ENCODE measurements at places on chromosomes 5 and 9.

DNA sequence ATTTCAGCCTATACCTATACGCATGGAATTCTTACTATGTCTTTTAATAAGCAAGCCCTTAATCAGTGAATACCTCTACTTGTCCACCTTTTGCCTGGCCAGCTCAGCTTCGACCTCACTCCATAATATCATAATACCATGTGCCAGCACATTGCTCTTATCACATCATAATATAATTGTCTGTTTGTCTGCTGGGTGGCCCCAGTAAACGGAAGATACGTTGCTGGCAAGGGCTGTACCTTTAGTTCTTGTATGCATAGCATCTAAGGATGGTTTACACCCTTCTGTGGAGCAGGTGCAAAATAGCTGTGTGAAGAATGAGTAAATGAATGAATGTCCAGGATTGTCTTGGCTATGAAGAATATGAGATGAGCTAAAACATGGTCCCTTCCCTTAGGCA lies 29.9 kb downstream of the SV2C start:
- no peak for DNase-seq

DNA sequence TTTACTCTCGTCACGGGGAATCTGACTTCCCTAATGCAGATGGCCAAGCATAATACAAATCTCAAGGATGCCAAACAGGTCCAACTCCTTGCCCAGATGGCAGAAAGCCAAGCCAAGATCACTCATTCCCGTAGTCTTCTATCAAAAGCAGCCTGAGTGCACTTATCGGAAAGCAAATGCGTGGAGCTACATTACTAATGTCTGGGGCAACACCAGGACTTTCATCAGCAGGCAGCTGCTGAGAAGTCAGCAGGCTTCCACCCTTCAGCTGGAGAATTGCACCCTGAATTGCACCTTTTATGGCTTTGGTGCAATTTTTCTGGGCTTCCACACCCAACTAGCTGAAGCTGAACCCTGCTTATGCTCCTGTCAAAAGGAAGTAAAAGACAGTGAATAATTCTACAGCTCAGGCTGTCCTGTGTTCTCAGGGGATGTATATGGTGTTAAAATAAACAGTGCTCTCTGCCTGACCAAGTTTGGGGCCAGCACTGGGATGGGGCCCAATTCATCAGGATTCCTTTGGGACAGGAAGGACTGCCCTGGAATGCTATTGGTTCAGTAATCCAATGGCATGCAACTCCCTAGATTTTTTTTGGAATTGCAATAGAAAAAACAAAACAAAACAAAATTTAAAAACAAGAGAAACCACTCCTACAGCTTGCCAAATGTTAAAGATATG lies 92.6 kb downstream of the DPYSL3 start:
- DNase-seq = no peak

DNA sequence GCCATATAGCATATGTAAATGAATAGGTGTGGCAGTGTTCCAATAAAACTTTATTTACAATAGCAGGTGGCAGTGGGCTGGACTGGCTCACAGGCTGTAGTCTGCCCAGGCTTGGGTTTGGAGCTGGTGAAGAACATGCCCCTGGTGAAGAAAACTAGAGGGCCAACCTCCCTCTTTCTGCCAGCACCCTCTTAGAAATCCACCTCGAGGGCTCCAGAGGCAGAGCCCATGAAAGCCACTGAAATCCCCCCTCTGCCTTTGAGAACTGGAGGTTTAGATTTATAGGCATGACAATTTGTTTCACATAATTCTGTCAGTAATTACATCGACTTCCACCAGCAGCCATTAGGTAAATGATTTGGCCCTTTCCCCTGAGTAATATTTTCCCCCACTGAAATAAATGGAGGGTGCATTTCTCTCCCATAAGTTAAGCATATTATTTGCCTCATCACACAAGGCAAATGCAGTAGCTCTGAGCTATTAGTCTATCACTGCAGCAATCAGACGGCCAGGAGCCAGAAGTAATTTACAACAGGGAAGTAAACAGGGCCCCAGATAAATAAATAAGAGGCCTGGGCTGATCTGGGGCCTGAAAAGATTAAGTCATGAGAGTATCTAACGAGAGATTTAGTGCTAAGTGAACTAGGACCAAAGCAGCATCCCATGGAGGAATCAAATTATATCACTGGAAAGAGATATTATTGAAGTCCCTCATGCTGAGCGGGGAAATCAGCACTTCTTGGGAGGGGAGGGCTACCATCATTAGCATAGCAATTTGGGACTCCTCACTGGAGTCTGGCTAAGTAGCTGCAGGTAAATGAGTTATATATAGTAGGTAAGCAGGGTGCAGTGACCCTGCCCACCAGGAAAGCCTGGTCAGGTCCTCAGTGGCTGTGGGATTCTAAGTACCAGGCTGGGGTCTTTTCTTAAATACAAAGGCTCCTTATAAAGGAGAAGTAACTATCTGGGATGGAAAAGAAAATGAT lies 123.9 kb downstream of the SLIT3 start:
- DNase-seq = no peak

DNA sequence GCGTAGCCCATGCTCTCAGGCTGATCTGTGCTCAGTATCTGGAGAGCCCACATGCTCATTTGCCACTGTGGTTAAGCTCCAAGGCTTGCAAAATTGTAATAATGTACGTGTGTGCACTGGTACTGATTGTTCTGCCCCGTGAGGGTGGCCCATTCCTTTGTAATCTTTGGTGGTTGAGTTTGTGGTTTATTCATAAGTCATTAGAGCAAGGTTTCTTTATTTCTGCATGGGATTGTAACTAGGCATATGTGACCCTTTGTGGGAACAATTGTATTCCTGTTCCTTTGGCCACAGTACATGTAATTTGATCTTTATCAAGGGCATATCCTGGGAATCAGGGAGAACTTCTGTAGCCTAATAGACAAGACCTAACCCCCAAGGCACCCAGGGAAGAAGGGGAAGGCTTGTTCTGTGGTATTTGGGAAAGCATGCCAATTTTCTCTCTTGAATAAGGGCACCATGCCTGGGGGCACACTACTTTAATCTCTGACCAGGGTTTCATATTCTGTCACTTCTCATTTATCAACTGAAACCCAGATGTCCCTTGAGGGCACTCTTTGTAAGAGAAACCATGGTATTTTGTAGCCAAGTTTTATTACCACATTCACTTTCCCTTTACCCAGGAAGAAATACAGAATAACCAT lies 74.6 kb downstream of the NPR3 start:
- peak; percentile 82 for DNase-seq

DNA sequence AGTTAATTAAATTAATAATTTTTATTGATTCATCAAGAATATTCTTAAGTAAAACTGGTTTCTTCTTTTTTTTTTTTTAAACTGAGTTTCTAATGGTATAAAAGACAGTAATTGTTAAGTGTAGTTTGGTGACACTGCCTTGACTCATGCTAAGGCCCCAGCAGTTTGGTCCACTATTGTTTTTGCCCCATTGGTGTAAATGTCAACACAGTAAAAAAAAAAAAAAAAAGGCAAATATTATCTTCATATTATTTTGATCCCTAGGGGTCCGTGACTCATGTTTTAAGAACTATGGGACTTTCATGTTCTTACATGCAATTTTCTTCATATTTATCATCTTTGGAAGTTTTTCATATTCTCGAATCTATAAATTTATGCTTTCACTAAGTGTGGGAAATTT lies 29.2 kb upstream of the JAK2 start:
- no peak for DNase-seq

GRCh38 chr9:114471157-114471556 lies 34.1 kb downstream of the WHRN start:
- no peak for DNase-seq

- DNase-seq = peak; percentile 21
Observed at GRCh38 chr5:31237174-31237573, 43.7 kb downstream of the CDH6 start.

DNA sequence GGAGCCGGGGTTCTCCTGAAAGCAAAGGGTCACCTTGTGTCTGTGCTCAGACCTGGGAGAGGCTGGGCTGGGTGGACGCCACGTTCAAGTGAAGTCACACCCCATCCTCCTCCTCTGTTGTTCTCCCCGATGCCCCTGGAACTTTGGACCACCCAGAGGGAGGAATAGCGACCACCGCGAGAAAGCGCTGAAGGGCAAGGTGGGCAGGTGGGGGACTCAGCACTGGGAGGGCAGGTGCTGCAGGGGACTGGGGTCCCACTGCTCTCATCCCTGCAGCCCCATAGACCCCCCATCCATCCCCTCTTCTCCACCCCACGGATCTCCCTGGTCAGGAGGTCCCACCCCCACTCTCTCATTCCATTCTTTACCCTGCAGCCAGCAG lies 48.8 kb upstream of the COL5A1 start:
- no peak for DNase-seq

DNA sequence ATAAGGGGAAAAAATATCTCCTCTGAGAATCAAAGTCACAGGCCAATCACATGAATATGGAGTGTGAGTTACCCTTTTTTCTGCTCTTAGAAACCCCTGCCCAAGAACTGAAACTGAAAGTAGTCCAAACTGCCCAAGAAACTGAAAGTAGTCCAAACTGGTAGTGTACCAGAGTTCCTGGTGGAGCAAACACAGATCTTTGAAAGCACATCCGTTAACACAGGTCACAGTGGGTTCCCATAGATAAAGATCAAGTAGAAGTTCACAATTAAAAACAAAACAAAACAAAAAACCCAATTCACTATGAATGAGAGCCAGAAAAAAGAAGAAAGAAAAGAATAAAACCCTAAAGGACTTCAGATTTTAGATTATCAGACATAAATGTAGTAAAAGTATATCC lies 332.4 kb upstream of the EFNA5 start:
- DNase-seq = no peak

GRCh38 chr5:145834554-145834916 lies 607 bp downstream of the PRELID2 start:
- no peak for DNase-seq

DNA sequence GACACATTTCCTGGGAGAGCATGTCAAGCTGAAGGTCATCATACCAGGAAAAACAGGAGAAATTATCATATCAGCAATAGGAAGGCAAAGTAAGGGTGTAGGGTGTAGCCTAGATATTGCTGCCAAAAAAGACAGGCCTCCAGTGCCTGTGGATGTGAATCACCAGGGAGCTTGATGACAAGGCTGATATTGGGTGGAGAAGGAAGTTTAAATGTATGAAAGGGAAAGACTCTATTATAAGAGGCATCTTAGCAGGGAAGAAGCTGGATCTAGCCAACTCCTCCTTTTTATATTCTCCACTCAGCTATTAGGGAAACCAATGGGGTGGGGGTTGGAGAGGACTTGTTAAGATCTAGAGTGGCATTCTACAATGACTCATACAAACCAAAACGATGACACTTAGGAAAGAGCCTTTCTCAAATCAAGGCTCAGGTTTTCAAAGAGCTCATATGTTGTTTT lies 13.4 kb upstream of the TXNDC8 start:
- DNase-seq = no peak

- no peak for DNase-seq
Observed at GRCh38 chr9:7342736-7343135, 456.8 kb downstream of the DMAC1 start.

GRCh38 chr5:20276061-20276958 lies 288.3 kb upstream of the CDH18 start:
- no peak for DNase-seq

DNA sequence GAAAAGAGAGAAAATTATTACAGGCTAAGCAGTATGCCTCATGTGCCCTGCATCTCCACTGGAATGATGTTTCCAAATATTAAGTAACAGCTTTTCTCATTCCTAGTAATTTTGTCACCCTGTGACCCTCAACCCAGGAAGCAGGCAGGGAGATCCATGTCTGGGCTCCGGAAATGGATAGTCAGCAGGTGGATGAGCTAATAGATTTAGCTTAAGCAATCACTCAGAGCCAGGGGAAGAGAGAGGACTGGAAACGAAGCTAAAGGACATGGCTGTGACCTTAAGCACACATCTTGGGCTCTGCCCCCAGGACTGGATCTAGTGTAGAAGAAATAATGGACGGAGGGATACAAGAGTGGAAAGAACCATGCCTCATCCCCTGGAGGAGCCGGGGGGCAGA lies 89.5 kb downstream of the ARSB start:
- no peak for DNase-seq

DNA sequence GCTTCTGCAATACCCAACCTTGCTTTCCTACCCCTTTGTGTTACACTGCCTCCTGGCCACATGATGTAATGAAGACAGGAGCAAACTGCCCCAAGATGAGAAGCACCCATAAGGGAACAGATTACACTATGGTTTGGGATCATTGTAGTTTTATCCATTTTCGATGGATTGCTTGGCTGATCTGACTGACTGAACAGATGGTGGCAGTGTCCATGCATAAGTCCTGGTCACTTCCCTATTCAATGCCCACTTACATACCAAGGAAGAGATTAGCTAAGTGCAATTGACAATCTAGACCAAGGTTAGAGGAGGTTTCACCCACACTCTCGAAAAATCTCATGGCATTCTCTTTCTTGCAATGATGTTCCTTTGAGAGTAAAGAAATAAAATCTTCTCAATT lies 319.9 kb downstream of the RAB3C start:
- no peak for DNase-seq

DNA sequence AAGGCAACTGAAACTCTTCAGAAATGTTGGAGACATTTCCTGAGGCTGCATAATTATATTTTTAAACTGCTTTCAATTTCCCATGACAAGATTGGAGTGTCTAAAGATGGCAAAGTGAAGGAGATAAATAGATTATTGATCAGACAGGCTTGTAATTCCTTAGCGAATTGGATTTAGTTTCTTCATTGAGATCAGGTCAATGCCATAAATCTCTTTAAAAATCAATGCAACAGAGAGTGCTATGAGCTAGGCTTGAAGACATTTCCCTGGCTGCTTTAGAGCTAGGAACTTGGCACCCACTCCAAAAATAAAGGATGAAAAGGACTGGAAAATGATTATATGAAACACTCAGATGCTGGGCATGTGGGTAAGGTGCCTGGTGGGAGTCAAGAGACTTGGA lies 828.4 kb downstream of the TLR4 start:
- no peak for DNase-seq

GRCh38 chr9:133589454-133590227 lies 19.5 kb downstream of the FAM163B start:
- DNase-seq = no peak

DNA sequence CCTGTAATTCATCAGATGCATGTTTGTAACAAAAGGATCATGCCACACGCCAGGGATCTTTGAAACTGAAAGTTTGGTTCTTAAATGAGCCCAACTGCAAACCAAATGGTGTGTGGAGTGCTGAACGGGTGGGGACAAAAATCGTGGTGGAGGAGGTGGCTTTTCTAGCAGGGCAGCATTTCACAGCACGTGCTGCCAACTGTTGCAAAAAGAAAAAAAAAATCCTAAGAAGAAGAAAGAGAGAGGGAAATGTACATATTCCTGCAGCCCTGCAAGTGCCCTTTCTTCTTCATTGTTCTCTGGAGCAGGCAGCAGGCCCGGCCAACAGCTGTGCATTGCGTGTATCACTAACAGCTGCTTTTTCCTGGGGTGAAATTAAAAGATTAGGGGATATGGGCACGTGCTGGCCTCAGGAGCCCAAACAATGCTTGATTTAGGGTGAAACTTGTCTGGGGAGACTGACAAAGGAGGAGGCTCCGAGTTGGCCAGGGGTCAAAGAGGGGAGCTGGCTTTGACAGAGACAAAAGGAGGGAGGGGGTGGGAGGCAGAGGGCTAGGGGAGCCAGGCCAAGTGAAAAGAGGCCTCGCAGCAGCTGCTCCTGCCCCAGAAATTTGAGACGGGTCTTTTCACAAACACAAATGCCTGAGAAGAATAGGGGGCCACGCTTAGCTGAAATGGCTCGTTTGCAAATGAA lies 73.0 kb downstream of the GADD45G start:
- DNase-seq = peak; percentile 94
